NCI-H69 (cell line): ENCODE measurements at places on chromosomes 13 and 19.

DNA sequence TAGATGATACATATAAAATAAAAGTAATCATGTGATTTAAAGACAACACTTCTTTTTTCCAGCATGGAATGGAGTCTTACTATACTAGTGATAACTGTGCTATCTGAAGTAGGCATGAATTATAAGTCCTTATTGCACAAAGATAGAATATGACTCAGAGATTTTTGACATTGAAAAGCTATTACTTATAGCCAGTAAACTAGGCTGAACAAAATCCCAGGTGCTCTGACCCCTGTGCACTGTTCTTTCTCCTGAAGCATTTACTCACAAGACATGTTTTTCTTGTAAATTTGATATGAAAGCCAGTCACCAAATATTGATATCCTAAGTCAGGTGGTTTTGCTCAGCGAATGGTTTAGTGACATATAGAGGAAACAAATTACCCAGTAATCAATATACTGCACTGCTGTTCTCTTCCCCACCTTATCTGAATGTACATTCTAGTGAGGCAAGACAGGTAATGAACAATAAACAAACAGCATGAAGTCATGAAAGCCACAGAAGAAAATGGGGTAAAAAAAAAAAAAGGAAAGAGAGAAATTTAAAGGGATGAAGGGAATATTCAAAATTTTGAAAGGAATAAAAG lies 1567.0 kb upstream of the SPRY2 start:
- no peak for DNase-seq

DNA sequence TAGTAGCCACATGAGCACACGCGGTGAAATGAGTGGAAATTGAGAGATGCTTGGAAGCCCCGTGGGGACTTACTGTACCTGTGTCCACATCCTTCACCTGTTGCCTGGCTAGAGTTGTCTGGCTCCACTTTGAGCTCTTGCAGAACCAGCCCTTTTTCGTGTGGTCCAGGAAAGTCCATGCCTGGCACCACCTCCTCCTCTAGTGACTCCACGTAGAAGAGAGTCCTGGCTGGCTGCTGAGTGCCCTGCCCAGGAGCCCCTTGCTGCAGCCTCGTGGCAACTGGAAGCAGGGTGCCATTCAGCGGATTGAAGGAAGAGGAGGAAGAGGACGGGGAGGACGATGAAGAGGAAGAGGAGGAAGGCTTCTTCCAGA lies 515 bp upstream of the ATXN8OS start:
- peak; percentile 59 for DNase-seq

DNA sequence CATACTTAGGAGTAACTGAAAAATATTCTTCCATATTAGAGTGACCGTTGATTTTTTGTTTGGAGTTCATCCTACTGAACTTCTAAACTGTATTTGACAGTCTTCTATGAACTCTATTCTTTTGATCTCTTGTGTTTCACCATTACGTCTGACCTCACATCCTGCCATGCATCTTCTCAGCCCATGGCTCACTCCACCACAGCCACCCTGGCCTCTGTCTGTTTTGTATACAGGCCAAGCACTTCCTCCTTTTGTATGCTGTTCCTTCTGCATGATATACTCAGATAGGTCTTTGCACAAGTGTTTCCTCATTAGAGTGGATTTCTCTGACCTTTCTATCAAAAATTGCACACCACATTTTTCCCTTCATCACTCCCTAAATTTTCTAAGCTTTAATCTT lies 119.9 kb downstream of the MAB21L1 start:
- DNase-seq, result no peak

- DNase-seq, result no peak
Observed at GRCh38 chr13:26485786-26486185, 71.7 kb upstream of the WASF3 start.

- DNase-seq, result peak; percentile 8
Observed at GRCh38 chr13:104270731-104271130, 1204.5 kb upstream of the SLC10A2 start.
